ENCODE measurements at places on chromosomes 1 and 21. TPM values are rescaled to one million over a fixed set of nuclear protein-coding genes. Genes with fewer than 3 reads are reported as not detected.

GRCh38 chr1:19154876-19155275, 55.2 kb downstream of the UBR4 start:
- DNase-seq = no peak

DNA sequence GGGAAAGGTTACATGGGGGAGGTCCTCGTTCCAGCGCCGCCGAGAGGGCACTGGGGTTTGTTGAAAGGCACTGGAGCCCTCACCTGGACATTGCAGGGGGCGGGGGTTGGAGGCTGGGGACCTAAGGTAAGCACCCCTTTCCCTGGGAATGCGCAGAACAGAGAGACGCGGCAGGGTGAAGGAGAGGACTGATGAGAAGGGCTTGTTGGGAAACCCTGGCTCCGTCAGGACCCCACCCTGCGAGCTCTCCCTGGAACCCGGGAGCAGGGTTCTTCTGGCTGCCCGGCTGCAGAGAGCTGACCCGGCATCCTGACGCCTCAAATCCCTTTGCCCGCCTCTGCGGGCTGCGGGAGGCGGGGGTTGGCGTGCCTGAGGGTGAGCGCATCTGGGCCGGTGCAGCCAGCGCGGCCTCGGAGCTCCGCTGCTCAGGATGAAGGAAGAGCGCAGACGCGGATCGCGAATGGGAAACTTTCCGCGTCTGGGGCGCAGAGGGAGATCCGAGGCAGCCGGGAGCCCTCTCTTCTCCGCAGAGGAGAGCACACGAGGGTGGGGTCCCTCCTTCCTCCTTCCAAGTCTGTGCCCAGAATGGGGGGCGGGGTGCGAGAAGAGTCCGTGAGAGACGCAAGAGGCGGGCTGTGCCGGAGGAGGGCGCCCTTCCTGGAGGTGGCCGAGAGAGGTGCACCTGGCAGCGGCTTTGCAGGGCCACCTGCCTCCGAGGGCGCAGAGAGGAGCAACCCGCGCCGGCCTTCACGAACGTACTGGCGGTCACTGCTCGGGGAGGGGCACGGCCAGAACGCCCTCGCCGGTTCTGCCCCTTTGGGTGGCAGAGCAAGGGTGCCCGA, 2.4 kb downstream of the IGSF21 start:
- no peak for DNase-seq

DNA sequence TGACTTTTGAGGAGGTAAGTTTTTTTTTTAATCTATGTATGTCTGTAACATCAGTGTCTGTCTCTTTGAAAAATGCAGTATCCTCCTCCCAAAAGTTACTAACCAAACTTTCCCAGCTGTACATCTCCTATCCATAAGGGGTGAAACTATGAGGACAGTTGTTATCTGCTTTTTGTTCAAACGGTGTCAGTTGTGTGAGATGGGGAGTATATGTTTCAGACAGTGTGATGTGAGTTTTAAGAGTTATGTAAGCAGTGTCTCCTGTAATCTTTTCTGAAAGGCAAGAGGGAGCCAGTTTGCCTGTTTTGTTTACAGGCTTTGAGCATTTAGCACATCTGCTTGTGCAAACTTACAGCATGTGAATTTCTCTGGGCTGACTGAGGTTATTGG, 34.8 kb upstream of the CACYBP start:
- no peak for DNase-seq

GRCh38 chr1:50231209-50231608, 122.5 kb downstream of the ELAVL4 start:
- DNase-seq = no peak

- DNase-seq = no peak
Observed at GRCh38 chr1:110049801-110050601, 15.6 kb downstream of the STRIP1 start.

DNA sequence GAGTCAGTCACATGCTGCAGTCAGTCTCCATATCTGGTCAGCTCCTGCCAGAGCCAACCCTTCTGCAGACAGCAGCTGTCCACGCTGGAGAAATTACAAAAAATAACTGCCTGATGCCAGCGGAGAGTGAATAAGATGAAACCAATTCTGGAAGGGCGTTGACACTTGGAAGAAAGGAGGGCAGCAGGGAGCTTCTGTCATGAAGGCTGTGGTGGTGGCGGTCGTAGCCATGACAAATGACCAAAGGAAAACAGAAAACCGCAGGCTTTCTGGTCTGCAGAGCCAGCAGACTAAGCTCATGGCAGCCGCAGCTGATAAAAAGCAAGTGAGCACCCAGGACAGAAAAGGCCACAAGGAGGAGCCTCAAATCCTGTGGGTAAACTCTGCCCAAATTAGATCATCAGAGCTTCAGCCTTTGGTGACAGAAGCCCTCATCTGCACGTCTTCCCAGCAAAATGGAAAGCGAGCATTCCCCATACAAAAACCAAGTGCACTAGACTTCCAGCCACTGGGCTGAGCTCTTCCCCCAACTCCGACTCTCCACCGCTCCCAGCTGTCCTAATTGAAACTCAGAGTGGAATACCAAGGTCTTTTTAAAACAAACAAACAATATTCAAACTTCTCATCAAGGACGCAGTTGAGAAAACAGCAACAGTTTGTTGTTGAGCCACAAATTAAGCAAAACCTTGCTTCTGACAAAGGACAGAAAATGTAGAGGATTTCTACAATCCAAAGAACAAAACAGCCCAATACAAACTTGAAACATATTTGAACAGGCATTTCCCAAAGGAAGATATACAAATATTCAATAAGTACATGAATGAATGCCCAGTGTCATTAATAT, 28.7 kb downstream of the RSPH1 start:
- peak; percentile 41 for DNase-seq

DNA sequence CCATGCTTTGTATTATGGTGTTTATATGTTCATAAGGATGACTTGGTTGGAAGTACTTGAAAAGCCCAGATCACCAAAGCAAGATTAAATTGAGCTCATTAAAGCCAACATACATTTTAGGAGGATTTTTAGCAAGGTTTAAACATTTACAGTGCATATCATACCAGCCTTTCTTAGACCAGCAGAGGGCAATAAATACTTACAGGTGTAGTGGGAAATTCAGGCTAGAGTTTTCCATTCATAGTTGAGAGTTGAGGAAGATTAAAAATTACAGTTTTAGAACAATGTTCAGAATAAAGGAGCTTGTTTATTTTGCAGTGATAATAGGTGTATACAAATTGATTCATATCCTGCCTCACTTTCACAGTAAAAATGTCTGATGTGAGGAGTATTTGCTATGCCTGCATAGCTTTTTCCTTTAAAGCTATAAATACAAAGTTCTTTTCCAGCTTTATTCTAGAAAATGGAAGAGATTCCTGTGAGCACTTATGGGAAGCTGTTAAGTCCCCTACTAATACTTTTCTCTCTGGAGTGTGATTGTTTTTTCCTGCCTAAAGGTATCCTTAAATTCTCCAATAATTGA, 35.3 kb downstream of the DTL start:
- no peak for DNase-seq

- DNase-seq = no peak
Observed at GRCh38 chr1:118202076-118202608, 17.1 kb upstream of the SPAG17 start.

DNA sequence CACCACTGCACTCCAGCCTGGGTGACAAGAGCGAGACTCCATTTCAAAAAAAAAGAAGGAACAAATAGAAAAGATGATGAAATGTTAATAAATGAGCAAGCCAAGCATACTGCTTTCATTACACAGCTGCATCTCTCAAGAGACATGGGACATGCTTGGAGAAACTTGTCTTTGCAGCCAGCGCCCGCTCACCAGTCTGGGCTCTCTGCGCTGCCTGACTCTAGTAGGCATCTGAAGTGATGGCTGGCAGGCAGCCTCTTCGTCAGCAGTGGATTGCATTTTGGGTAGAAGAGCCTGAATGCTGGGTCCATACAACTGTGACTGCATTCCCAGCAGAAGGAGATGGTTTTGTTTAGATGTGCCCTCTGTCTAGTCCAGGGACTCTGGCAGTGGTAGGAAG, 48.0 kb downstream of the IL6R start:
- no peak for DNase-seq

GRCh38 chr21:35996217-35996616, 64.1 kb downstream of the SETD4 start:
- no peak for DNase-seq

DNA sequence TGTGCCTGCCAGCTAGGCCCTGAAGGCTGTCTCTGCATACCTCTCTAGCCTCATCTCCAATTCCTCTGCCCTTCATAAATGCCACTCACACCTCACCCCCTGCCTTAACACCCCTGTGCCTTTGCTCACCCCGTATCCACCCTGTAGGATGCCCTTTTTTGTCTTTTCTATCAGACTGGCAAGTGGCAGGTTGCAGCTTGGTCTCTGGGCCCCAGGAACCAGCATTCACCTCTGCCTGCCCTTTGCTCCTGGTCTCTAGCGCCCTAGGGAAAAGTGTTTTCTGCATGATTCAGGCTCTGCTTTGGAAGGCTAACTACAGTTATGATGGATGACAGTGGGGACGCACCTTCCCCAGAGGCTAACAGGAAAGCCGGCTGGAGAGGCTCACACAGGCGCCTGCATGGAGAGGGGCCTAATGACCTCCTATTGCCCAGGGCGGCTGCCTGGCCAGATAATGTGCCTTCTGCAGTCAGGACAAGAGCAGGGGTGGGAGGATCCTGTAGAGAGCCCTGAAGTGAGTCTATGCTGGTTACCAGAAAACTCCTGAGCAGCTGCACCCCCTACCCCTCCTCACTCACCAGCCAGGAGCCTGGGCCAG, 11.2 kb downstream of the KANK4 start:
- no peak for DNase-seq

- no peak for DNase-seq
Observed at GRCh38 chr21:44737706-44738354, 26.5 kb upstream of the TSPEAR start.

DNA sequence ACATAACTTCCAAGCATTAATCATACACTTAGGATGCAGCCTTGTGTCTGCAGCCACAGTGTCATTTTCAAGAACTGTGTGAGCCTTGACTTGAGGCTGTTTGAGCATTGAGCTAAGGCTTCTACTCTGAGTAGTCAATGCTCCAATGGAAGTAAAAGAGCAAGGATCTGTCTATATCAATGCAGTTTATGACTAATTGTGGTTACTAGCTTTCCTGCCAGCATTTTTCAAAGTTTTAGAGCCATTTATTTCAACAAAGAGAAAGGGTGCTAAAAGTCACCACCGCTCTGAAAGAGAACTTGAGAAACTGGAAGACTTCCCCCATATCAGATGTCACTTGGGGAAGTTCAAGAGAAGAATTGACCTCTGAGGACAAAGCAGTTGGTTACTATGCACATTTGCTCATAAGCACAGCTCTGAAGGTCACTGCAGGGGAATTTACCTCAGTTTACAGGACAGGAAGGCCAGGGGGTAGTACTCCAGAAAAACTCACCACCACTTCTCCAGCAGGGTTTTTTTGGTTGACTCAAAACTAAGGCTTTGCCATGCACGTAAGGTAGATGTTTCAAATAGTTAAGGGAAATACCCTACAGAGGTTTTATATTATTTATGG, 24.5 kb upstream of the RGS1 start:
- DNase-seq = peak; percentile 71

GRCh38 chr1:34627465-34628240, 127.2 kb upstream of the GJB5 start:
- DNase-seq = no peak

- peak; percentile 85 for DNase-seq
Observed at GRCh38 chr1:30868833-30869435, 39.6 kb downstream of the SDC3 start.

Gene WASF2
- 97.7 TPM for total RNA-seq

Gene SYDE2
- 0.84 TPM for total RNA-seq

Gene DPT
- not detected for total RNA-seq
